GM23248 (cell line): ENCODE measurements at places on chromosomes 5 and 9. TPM values are rescaled to one million over a fixed set of nuclear protein-coding genes. Genes with fewer than 3 reads are reported as not detected.

The OBP2B gene
- polyA plus RNA-seq: not detected in 2 replicates

The FBP2 gene
- polyA plus RNA-seq: not detected in 2 replicates

The RPL35 gene
- polyA plus RNA-seq: 1,193 and 1,202 TPM in 2 replicates

GRCh38 chr5:134114886-134115805 is 665 bp downstream of the TCF7 start:
- peak; percentile 35 for DNase-seq
